Left renal cortex interstitium (tissue), 4 donors: ENCODE measurements at places on chromosomes 1 and 21.

DNA sequence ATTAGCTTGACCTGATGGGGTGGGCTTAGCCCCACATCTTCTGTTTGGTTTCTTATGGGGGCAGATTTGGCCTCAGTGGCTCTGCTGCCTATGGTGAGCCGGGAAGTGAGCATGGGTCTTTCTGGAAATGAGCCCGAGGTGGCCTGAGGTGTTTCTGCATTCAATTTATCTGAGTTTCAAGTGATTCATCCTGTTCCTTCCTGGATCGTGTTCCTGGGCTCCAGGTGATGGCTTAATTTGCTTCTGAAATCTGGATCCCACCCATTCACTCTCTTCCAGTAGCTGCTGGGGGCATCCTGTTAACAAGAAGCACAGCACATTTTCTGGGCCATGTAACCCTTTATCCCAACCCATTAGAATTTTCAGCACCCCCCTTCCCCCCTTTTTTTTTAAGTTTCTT lies 324.6 kb downstream of the CAMTA1 start:
- no peak for DNase-seq

DNA sequence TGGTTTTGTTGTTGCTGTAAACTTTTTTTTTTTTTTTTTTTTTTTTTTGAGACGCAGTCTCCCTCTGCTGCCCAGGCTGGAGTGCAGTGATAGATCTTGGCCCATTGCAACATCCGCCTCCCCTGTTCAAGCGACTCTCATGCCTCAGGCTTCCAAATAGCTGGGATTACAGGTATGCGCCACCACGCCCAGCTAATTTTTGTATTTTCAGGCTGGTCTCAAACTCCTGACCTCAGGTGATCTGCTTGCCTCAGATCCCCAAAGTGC lies 78.9 kb upstream of the SLC45A1 start:
- no peak for DNase-seq

DNA sequence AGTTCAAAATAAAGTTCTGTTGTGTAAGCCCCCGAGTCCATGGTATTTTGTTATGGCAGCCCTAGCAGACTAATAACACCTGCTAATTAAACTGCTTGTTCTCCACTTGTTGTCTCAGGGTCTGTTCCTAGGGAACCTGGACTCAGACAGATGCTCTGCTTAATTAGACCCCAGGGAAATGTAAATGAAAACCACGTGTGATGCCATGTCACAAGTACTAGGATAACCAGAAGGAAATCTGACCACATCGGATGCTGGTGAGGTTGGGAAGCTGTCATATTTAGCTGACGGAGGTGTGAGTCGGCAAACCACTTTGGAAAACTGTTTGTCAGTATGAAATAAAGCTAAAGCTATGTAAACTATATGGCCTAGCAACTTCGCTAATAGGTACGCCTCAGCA lies 19.6 kb downstream of the EDN2 start:
- no peak for DNase-seq

- no peak for DNase-seq
These were observed 8.2 kb downstream of the DAP3 start for GRCh38 chr1:155697046-155697445.

GRCh38 chr1:27603309-27603680 lies 649 bp downstream of the AHDC1 start:
- DNase-seq, result no peak

GRCh38 chr1:155322571-155322952 lies 1.9 kb downstream of the RUSC1 start:
- DNase-seq, result no peak

- no peak for DNase-seq
These were observed 918 bp upstream of the RASAL2 start for GRCh38 chr1:178092878-178093493.

GRCh38 chr1:9225411-9225785 lies 9.2 kb upstream of the H6PD start:
- DNase-seq, result no peak

DNA sequence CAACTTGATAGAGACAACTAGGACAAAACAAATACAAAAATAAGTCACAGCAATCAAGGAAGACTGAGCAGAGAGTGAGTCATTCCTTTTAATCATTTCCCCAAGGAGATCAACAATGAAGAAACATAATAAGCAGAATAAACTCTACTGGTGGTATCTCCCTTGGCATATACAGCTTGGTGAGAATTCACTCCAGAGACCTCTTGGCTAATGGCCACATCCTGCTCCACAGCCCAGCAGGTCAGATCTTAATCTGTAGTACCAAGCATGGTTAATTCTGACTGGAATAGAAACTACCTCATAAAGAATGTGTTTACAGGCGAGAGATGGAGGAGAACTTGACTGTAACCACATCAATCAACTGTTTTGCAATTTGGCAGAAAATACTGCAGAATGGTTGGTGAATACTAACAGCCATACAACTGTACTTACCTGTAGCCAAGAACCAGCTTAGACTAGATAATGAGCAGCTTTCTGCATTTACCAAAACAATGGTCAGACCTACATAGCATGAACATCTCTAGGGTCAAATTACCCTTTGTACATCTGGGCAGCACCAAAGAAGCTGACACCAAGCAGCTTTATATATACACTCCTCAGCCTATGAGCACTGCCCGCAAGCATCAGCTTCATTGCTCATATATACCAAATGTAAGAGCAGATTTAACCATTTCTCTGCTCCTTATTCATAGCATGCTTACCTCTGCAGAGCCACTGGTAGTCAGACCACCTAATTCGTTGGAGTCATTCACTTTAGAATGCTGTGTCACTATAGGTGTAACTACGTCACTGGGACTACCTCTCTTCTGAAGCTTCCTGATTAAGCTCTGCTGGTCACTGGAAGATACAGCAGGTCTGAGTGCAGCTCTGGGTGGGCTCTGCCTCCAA lies 51.0 kb downstream of the KIAA0319L start:
- DNase-seq, result no peak
